ENCODE measurements at places on chromosomes 5 and 9.

DNA sequence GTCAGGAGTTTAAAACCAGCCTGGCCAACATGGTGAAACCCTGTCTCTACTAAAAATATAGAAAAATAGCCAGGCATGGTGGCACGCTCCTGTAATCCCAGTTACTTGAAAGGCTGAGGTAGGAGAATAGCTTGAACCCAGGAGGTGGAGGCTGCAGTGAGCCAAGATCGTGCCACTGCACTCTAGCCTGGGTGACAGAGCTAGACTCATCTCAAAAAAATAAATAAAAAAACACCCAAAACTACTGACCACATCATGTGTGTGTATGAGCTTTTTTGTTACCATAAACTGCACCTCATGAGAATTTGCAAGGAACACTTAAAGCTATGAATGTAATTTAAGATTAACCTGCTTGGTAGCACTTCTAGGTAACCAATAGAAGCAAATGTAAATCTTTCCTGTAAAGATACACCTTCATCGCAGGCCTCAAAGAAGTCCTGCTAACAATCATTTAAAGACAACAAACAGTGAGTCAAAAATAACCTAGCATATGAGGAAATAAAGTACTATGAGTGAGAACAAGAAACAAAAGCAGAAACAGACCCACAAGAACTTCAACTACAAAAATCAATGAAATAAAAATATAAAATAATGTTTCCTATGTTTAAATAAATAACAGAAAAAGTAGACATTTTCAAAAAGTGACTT lies 13.0 kb downstream of the SLC38A9 start:
- DNase-seq: no peak

- no peak for DNase-seq
Measured at GRCh38 chr9:87678650-87679355, 47.1 kb upstream of the CTSL start.

DNA sequence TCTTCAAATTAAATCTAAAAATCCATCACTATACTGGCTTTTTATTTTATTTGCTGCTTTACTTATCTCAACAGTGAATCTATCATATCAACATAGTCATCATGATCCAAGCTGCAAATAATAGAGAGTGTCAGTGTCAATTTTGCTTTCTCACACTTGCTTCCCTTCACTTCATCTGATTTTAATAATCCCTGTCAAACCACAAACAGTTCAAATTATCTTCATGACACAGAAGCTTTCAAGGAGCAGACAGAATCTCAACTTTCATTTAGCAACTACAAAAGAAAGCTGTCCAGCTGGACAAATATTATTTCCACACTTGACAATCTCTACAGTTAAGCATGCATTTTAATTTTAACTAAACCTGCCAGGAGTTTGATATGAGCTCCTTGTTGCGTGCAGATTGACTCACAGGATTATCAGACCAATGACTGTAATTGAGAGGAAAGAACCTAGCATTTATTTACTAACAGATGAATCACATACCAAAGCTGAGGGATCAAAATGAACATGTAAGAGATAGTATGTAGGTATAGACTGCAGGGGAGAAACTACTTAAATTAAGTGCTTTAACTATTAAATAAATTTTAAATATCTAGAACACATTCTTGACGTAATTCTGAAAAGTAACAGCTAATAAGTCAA lies 56.0 kb downstream of the KIAA0825 start:
- DNase-seq: no peak

- DNase-seq: no peak
Measured at GRCh38 chr5:132754947-132755346, 7.7 kb downstream of the CCNI2 start.

- DNase-seq: no peak
Measured at GRCh38 chr5:134178096-134178419, 1.3 kb upstream of the SKP1 start.
